ENCODE measurements at places on chromosomes 2 and 18. TPM values are rescaled to one million over a fixed set of nuclear protein-coding genes. Genes with fewer than 3 reads are reported as not detected.

GRCh38 chr18:79133724-79134123 is 64.5 kb downstream of the ATP9B start:
- H3K27me3 ChIP-seq = no peaks in the 10 kb centered on the region
- no peak overlapping the region for H3K27ac ChIP-seq
- H3K36me3 ChIP-seq = 0 out of 2 replicates have a peak, but pooled peaks cover 3% of the 10 kb centered on the region
- DNase-seq = no peak
- no peaks in the 10 kb centered on the region for H3K4me1 ChIP-seq

DNA sequence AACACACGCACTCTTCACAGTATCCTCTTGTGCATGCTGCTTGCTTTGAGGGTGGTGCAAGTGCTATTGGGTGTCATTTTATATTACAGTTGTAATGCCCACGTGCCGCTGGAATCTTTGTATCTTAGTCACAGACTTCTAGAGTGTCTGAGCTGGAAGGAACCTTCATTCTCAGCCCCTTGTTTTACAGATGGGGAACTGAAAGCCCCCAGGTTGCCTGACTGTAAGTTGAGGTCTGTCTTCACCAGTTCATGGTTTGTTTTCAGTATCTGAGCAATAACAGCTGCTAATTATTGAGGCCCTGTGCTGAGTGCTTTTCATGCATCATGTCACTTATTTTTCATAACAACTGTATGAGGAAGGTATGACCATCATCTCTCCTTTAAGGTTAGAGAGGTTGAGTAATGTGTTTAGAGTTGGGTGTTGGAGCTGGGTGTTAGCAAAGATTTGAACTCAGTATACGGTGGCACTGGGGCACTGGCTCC is 77.0 kb downstream of the PRKCE start:
- no peaks in the 10 kb centered on the region for H3K4me1 ChIP-seq
- no peaks in the 10 kb centered on the region for H3K27me3 ChIP-seq
- H3K27ac ChIP-seq = no peak overlapping the region
- no peak for DNase-seq
- H3K36me3 ChIP-seq = no peaks in the 10 kb centered on the region

DNA sequence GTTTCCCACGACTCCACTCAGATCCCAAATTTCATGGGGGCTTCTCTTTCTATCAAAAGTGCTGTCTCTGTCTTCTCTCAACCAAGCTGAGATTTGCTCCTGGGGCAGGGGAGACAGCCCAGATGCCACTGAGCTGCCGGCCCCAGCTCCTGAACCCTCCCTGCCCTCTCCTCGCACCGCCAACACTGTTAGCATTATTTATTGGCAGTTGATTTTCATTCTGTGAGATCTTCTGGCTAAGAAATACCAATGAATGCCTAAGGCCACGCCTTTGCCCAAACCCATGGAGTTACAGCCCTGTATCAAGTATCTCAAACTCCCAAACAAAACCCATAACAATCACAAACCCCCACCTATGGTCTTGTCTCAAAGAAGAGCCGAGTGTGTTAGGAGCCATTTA is 153.0 kb upstream of the TWIST2 start:
- H3K4me3 ChIP-seq = no peak overlapping the region
- no peaks in the 10 kb centered on the region for H3K36me3 ChIP-seq
- no peak overlapping the region for H3K27ac ChIP-seq
- no peak for DNase-seq

DNA sequence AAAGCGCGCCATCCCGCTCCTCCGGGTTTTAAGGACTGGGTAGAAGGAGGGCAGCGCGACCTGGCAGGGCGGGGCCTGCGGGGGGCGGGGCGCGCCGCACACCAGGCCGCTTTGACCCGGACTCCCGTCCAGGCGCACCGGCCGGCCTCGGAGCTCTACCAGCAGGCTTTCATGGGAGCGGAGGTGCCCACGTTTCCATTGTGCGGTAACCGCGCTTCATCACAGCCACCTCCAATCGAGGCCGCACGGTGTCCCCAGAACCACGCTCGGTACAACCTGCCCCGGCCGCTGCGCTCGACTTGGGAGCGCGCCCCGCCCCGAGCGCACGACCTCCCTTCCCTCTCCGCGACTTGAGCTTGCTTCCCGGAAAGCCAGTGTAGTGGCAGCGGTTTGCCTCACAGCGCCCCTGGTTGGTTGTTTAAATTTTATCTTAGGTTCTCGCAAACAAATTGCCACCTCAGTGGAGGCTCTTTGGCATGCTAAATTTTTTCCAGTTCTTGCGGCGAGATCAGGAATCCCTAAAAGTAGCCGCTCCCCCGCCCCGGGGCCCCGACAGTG is 280 bp upstream of the CYP1B1 start:
- H3K4me1 ChIP-seq = peaks cover 51% of the 10 kb centered on the region
- peak overlapping the region; percentile 98 for H3K27ac ChIP-seq
- H3K36me3 ChIP-seq = 0 out of 2 replicates have a peak, but pooled peaks cover 4% of the 10 kb centered on the region

DNA sequence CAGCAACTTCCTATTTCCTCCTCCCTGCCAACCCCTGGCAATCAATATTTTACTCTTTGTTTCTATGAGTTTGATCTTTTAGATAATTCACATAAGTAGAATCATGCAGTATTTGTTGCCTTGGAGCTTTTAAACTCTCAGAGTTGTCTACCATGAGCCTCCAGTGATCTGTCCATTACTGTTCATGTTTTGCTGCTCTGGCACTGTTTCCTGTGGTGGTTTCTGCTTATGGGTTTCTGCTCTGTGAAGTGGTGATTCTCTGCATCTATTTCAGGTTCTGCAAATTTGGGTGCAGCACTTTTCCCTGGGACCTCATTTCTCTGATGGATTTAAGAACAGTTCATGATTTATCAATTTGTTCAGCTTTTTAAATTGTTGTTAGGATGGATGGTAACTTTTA is 908.1 kb upstream of the FANCL start:
- H3K27ac ChIP-seq = no peak overlapping the region
- H3K36me3 ChIP-seq = no peaks in the 10 kb centered on the region
- DNase-seq = no peak
- no peaks in the 10 kb centered on the region for H3K4me1 ChIP-seq

GRCh38 chr2:95669441-95669991 is 77.7 kb downstream of the TRIM43 start:
- no peak for DNase-seq
- peaks cover 20% of the 10 kb centered on the region for H3K27me3 ChIP-seq
- H3K36me3 ChIP-seq = no peaks in the 10 kb centered on the region

GRCh38 chr2:558879-559278 is 118.3 kb downstream of the TMEM18 start:
- H3K27ac ChIP-seq = no peak overlapping the region
- peaks cover 65% of the 10 kb centered on the region for H3K27me3 ChIP-seq
- no peaks in the 10 kb centered on the region for H3K4me1 ChIP-seq
- H3K36me3 ChIP-seq = no peaks in the 10 kb centered on the region
- no peak for DNase-seq

GRCh38 chr2:217846321-217846743 is 156.5 kb downstream of the TNS1 start:
- no peaks in the 10 kb centered on the region for H3K36me3 ChIP-seq
- no peak overlapping the region for H3K4me3 ChIP-seq
- no peak for DNase-seq
- H3K27me3 ChIP-seq = no peaks in the 10 kb centered on the region

DNA sequence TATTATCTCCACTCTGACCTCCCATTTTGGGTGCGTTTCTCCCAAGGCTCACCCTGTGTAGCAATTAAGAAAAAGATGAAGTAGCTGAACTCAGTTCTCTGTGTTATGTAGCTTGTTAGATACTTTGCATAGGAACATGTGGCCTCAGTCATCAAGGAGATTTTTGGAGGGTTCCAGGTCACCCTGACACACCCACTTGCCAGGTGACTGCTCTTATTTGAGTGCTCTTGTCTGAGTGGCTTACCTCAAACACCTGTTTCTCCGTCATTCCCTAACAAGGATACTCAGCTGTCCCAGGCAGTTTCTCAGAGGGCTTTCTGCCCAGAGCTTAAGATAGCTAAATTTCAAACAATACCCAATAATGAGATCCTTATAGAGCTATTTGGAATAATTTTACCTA is 577.2 kb upstream of the HNMT start:
- no peaks in the 10 kb centered on the region for H3K36me3 ChIP-seq
- H3K27me3 ChIP-seq = no peaks in the 10 kb centered on the region

DNA sequence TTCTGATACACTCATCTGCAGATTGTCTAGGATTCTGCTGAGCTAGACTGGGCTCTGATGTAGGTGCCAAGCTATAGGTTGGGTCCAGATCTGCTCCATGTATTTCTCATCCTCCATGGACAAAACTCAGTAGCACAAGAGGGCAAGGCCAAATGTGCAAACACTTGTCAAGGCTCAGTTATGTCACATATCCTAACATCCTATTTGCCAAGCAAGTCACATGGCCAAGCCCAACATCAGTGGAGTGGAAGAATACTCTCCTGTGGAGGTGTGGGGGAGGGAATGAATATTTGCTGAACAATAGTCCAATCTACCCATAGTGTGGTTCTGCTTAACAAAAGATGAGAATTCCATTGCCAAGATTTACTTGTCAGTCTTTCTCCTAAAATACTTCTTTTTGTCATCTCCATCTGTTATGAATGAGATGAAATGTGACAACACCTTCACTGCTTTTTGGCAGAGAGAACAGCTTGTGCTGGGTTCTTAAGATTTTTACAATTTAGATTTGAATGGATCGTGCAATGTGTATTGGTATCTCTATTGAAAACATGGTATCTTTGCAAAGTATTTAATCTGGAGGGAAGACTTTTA is 89.9 kb downstream of the OXER1 start:
- H3K36me3 ChIP-seq = 0 out of 2 replicates have a peak, but pooled peaks cover 10% of the 10 kb centered on the region
- H3K27me3 ChIP-seq = no peaks in the 10 kb centered on the region
- H3K4me3 ChIP-seq = no peak overlapping the region

DNA sequence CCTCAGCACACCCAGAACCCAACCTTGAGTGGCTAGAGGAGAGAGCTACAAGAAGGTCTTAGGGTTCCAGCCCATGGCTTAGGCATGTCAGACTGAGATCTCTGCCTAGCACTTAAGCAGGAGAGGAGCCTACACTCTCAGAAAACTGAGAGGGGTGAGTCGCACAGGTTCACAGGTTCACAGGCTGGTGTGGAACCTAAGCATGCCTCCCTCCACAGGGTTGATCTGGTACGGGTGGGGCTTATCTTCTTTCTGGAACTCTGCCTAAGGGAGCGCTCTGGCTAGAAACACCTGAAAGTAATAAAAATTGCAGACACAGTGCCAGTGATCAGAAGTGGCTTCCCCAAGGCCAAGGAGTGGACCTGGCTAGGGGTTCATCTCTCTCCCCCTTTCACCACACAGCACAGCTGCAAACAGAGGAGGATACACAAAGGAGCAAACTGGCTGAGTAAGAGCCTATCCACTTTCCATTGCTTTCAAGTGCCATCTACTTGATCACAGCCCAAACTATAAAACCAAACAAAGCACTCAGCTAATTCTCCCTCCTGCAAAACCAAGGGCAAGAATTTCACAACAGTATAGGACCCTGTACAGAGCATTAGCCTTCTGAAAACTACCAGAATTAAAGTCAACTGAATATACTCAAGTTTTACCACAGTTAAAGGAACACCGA is 481.9 kb upstream of the SETBP1 start:
- no peaks in the 10 kb centered on the region for H3K36me3 ChIP-seq
- H3K4me1 ChIP-seq = no peaks in the 10 kb centered on the region

DNA sequence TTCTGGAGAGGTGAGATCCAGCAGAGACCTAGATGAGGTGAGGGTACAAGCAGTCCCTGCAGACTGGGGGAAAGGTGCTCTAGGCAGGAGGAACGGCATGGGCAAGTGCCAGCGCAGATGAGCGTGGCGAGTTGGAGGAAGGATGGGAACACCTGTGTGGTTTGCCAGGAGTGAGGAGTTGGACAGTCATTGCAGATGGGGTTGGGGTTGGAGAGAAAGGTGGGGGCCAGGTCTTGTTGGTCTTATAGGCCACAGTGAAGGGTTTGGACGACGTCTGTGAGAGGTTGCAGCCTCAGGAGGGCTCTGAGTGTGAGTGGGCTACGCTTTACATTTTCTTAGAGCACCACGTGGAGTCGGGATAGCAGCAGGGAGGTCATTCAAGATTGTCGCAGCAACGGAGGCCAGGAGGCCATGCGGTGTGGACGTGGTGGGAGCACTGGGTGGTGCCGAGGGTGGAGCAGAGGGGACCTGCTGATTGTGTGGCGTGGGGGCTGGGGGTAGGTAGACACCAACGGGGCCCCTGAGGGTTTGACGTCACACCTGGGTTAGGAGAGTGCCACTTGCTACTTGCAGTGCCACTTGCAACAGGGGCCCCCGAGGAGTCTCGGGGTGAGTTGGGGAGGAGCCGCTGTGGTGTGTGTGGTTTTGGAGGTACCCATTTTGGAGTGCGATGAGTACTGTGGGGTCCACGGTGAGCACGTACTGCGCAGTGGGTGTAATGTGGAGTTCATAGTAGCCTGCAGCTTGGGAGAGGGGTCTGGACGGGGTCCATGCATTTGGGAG is 66.2 kb downstream of the LPIN1 start:
- no peak for DNase-seq
- no peak overlapping the region for H3K27ac ChIP-seq
- no peaks in the 10 kb centered on the region for H3K27me3 ChIP-seq
- H3K4me1 ChIP-seq = no peaks in the 10 kb centered on the region
- H3K4me3 ChIP-seq = no peak overlapping the region
- H3K36me3 ChIP-seq = peaks cover 19% of the 10 kb centered on the region

DNA sequence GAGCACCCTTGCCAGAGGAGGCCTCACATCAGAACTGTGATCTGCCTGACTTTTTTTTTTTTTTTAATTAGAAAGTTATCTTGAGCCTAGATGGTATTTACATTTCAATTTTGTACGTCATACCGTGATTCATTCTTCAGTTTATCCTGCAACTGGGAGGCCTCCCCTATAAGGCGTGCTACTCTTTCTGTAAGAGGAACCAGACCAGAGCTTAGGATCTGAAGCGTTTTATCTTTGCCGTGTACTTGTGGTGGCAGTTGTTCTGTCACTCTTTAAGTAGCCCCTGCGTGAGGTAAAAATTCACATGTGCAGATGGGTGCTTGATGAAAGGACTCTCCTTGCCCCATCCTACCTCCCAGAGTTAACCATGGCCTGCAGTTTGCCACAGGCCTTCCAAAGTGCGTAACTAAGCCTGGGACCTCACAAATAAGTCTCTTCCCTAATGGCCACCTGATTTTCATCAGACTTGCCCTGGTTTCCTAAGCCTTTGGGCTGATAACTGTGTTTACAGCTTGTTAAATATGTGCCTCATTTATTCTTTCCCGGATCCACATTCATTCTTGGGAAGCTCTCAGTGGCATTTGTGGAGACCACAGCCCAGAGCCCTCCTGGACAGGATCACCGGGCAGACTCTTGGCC is 96.0 kb downstream of the MTCL1 start:
- no peak overlapping the region for H3K4me3 ChIP-seq
- H3K36me3 ChIP-seq = no peaks in the 10 kb centered on the region
- H3K27ac ChIP-seq = peak overlapping the region; percentile 97
- H3K27me3 ChIP-seq = no peaks in the 10 kb centered on the region

GRCh38 chr2:109562421-109562820 is 51.3 kb downstream of the SEPTIN10 start:
- no peak overlapping the region for H3K4me3 ChIP-seq
- no peak overlapping the region for H3K27ac ChIP-seq
- DNase-seq = no peak
- no peaks in the 10 kb centered on the region for H3K27me3 ChIP-seq
- peaks cover 42% of the 10 kb centered on the region for H3K4me1 ChIP-seq

GRCh38 chr18:54075689-54076088 is 148.8 kb downstream of the MBD2 start:
- no peaks in the 10 kb centered on the region for H3K4me1 ChIP-seq
- H3K4me3 ChIP-seq = no peak overlapping the region
- H3K27me3 ChIP-seq = peaks cover 5% of the 10 kb centered on the region
- H3K27ac ChIP-seq = no peak overlapping the region
- no peaks in the 10 kb centered on the region for H3K36me3 ChIP-seq
- DNase-seq = no peak

Gene SERTAD2
- total RNA-seq = 27.3 TPM

Gene CD28
- not detected for total RNA-seq

Gene ACKR3
- total RNA-seq = 19.6 TPM

Gene POTEC
- total RNA-seq = not detected

Gene CEBPZOS
- 46.5 TPM for total RNA-seq
